AG08396 (cell line): ENCODE measurements at places on chromosomes 1 and 21.

GRCh38 chr1:47160716-47161115 is 23.5 kb downstream of the CYP4A22 start:
- no peak for DNase-seq

- DNase-seq = no peak
Measured at GRCh38 chr1:40421431-40422384, 28.6 kb upstream of the ZFP69B start.

DNA sequence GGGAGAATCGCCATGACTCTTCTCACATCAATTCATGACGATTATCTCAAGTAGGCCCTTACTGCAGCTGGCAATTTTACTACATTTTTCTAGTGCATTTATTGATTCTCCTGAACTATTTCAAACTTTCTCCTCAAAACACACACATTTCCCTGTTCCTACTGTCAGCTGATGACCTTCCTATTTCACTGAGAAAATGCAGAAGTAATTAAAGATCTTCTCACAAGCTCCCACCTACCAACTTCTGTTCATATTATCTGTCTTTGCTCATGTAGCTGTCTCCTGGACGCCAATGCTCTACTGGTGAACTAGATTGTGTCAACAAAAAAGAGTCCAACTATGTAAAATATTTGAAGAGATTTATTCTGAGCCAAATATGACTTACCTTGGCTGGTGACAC is 36.4 kb upstream of the FASLG start:
- no peak for DNase-seq

- no peak for DNase-seq
Measured at GRCh38 chr1:155940993-155941844, at the start of gene RXFP4. RXFP4 (plus strand) TSS chr1:155941638; CDS start chr1:155941710, 72 bp downstream.

GRCh38 chr21:41207401-41208375 is 39.7 kb downstream of the BACE2 start:
- peak; percentile 67 for DNase-seq
